Mesothelial cell of epicardium (in vitro differentiated cells): ENCODE measurements at places on chromosomes 3 and 15. TPM values are rescaled to one million over a fixed set of nuclear protein-coding genes. Genes with fewer than 3 reads are reported as not detected.

DNA sequence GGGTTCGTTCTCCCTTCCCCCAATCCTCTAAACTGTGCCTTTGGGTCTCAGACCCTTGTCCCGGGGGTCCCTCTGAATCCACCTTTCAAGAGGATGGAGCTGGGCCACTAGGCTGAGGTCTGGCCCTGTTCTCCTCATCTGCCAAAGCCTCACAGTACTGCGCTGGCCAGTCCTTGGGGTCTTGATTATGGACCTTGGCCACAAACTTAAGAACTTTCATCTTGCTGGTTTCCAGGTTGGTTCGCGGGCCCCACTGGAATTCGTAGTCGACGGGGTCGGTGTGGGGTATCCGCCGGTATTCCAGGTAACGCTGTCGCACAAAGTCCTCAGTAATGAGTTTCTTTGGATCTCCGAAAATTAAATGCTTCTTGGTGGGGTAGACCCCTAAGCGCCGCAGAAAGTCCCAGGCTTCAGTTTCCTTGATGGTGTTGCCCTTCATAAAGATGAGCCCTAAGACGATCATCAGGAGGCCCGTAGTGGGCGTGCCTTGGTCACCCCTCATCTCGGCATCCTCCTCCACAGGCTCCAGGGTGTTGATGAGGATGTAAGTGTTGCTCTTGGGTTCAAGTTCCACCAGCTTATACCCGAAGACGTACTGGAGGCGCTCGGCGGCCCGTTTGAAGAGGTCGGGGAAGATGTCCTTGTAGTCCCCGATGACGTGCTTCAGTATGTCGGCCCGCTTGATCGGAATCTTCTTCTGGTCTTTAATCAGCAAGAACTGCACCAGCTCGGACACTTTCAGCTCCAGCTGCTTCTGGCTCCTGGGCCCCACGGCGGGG lies 727 bp downstream of the NSMCE3 start:
- no peak for DNase-seq

The HYAL1 gene
- 2.4 to 3.5 TPM (median 2.7 TPM) in 3 replicates for total RNA-seq

The TICRR gene
- 9.1 to 10.2 TPM (median 9.9 TPM) in 3 replicates for total RNA-seq

The PLXNB1 gene
- 203 to 214 TPM (median 211 TPM) in 3 replicates for total RNA-seq

DNA sequence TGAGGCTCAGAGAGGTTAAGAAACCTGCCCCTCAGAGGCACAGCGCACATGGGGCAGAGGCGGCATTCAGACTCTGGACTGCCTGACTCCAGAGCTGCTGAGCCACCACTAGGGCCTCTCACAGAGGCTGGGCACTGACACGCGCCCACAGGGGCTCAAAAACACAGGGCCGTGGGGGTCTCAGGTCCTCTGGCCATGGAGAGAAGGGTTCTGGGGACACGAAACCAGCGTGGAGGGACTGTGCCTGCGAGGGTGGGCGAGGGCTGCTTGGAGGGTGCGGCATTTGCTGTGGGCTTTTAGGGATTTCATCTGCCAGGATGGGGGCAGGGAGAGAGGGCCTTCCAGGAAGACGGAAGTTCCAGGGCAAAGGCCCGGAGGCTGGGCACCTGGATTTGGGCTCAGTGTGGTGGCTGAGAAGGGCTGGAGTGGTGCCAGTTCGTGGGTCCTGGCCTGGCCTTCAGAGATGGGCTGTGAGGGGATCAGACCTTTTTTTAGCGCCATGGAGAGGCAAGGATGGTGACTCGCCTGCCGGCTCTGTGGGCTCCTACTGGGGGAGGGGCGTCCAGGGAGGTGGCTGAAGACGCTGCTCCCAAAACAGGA lies 69.6 kb downstream of the EFCAB12 start:
- DNase-seq, result no peak
